ENCODE measurements at places on chromosomes 6 and 20. TPM values are rescaled to one million over a fixed set of nuclear protein-coding genes. Genes with fewer than 3 reads are reported as not detected.
A peak's percentile ranks its signal among the peaks of the same experiment; 100 is the strongest.

DNA sequence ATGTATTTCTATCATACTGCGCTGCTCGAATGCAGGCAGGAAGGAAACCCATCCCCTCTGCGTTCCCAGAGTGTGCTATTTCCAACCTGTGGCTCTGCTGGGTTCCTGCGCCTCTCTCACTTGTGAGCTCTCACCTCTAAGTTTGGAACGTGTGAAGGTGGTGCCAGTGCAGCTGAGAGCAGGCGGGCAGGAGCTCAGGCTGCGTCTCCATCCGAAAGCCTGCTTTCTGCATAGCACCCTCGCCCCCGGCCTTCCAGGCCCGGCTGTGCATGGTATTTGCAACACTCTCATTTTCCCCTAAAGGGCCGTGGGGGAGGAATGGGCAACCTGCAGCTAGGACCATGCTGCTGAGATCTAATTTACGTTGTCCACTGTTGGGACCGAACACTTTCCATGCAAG is 288.0 kb upstream of the TSHZ2 start:
- DNase-seq = no peak

- no peak for DNase-seq
Observed at GRCh38 chr20:19317237-19318069, 105.0 kb downstream of the SLC24A3 start.

DNA sequence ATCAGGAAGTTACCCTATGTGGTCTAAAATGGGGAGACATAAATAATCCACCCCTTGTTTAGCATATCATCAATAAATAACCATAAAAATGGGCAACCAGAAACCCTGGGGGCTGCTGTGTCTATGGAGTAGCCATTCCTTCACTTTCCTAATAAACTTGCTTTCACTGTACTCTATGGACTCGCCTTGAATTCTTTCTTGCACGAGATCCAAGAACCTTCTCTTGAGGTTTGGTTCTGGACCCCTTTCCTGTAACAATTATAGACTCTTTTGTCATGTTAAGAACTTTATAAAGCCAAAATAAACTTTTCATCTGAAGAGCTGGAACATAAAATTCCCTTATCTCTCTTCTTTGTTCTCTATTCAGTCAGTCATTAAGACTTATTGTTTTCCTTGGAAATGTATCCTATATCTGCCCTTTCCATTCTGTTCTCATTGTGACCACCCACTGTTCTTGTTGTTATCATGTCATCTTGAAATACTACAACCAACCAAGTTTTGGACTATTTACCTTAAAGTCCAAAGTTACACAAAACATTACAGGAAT is 29.3 kb upstream of the ZBTB24 start:
- DNase-seq = no peak

DNA sequence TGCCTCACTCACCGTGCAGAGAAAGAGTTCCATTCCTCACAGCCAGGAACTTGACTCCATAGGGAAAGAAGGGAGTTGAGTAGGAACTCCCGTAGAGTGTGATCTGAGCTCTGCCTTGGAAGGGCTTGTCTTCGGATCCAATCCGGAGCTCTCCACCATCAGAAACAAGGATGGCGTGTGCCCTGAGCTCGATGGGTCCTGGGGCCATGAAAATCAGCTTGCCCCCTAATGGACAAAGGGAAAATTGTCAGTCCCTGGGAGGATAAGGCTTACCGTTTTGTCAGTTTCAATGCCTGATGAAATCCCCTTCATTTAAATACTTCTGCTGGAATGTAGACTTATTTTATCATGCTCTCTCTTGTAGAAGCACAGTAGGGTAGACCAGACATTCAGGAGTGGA is 153.3 kb downstream of the PKHD1 start:
- peak; percentile 9 for DNase-seq

- DNase-seq = no peak
Observed at GRCh38 chr20:8039042-8039441, 19.5 kb upstream of the TMX4 start.

DNA sequence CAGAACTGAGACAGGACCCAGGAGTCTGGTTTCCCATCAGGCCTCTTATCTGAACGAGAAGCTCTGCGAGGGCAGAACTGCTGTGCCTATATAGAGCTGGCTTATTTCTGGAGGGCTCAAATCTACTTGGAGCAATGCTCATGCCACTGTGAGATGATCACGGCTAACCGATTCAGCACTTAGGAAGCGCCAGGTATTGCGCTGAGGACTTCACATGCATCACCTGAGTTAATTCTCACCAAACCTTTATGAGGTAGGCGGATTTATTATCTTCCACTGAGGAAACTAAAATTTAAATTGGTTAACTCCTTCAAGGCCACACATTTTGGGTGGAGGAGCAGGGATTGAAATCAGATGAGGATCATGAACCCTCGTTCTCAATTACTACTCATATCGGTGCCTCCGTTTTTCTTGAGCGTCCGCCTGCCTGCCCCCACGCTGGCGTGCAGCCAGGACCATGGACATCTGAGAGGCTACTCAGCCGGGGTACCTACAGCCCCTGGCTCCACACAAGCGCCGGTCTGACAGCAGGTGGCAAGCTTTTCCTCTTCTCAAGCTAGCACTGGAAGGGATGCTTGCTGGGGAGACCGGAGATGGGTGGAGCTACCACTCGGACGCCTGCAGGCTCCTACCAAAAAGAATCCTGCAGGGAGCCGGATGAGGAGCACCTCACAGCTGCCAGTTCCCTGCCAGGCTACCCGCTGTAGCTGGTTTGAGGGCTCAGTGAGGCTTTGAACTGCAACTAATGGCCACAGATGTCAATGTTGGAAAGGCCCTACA is 1.0 kb upstream of the PCIF1 start:
- DNase-seq = peak; percentile 79

DNA sequence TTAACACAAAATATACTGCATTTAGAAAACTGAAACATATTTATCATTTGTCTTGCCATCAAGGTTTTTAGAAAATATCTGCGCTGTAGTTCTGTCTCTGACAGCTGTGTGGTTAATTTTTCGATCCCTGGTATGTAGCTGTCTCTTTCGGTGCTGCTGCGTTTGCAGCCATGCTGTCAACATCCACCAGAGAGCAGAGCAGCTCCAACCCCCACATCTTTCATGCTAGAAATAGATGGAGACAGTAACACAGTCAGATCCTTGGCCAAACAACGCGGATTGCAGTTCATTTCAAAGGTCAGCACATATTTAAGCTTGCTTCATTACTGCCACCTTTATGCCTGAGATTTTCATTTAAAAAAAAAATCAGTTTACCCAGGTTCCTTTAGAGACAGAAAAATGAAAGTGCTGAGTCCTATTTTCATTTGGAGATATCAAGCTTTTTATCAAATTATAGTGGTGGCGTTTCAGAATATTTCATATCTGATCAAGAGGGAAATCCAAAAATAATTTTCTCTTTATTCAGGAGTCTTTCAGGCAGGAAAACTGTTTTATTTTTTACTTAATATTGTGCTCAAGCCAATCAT is 157.7 kb upstream of the MMS22L start:
- peak; percentile 41 for DNase-seq

GRCh38 chr20:2695206-2695983 is 2.8 kb downstream of the EBF4 start:
- DNase-seq = no peak

DNA sequence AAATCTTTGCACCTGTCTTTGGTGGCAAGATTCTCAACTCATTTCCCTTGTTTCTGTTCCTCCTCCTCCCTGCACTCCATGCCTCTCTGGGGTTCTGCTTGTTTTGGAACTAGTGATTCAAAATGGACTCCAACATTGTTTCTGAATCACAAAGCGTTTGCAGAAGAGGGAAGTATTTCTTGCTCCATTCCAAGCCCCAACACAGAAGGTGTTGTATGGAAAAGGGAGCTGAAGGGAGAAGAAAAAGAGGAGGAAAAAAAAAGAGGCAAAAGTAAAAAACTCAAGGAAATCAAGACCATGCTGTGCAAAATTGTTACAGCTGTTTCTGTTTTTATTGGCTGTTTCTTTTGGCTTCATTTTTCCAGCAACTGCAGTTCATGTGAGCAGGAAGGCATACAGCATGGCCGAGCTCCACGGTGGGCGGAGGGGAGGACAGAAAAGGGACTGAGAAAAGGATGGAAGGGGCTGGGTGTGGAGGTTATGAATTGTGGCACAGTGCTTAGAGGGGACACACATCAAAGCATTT is 66.9 kb upstream of the PRL start:
- peak; percentile 3 for DNase-seq

GRCh38 chr20:62433658-62434497 is 6.5 kb upstream of the RBBP8NL start:
- DNase-seq = no peak

GRCh38 chr6:148436466-148436865 is 93.8 kb downstream of the SASH1 start:
- no peak for DNase-seq

DNA sequence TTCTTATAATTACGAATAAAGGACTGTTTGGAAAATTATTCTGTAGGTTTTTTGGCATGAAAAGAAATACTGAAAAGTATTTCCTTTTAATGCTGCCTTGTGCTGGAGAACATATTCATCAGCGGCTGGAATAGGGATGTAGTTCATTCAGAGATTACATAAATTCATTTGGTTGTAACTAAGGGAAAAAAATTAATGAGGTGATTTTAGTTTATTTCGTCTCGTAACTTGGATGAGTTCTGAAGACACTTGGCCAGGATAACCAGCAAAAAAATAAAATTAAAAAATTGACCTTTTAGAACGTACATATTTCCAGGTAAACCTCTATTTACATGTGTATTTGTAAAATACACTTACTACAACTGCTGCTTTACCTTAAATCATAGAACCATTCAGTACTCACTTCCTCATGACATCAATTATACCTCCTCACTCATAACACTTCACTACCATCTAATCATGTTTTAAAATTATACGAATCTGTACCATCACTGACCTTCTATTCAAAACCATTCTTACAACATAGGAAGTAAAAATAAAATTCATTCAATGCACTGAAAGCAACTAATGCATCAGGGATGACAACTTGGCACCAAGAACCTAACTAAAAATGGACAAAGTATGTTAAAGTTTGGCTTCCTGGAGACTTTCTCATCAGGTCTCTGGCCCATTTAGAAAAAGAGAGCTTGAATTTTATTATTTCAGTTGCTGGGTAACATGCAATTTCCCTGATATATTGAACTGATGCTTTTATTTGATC is 17.2 kb downstream of the KLHL31 start:
- no peak for DNase-seq

GRCh38 chr6:98764373-98764911 is 69.9 kb upstream of the POU3F2 start:
- DNase-seq = no peak

DNA sequence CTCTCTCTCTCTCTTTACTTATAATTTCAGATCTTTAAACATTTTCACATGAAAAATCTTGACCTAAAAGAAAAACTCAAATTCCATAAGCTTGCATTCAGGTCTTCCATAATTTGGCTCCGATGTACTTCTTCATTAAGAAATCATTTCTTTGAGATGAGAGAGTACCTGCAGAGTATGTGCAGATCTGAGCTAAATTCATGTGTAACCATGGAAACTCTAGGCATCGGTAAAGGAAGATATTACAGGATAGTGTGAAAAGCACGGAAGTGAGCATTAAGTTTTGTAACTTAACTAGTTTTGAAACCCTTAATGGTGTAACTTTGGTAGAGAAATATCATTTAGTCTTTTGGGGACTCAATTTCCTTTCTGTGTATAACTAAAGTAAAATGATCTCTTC is 295.9 kb upstream of the SOX4 start:
- DNase-seq = no peak

DNA sequence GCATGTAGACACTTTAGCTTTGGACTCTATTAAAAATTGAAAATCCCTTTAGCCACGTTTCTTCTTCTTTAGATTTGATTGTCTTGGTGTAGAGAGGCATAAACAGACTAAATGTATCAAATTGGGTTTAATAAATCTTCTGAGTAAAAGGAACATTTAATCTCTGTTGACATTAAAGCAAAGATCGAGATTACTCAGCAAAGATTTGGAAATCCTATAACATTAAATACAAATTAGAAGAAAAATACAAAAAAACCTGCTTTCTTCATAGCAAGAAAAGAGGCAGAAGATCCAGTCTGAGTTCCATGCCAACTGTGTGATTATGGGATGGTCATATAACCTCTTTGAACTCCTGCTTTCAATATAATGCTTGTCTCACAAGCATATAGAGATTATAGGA is 172.3 kb downstream of the GJA1 start:
- DNase-seq = no peak

GTSF1L gene
- total RNA-seq = not detected

HTR1E gene
- not detected for total RNA-seq

AVP gene
- total RNA-seq = not detected

REM1 gene
- total RNA-seq = not detected

MCHR2 gene
- not detected for total RNA-seq

ADGB gene
- total RNA-seq = not detected

TTLL9 gene
- total RNA-seq = not detected

NXT1 gene
- 36.2 TPM for total RNA-seq

Data from dermis blood vessel endothelial cell (primary cell).